ENCODE measurements at places on chromosomes 5 and 9. TPM values are rescaled to one million over a fixed set of nuclear protein-coding genes. Genes with fewer than 3 reads are reported as not detected.

PTGES gene
- 3.5 TPM for total RNA-seq

DNA sequence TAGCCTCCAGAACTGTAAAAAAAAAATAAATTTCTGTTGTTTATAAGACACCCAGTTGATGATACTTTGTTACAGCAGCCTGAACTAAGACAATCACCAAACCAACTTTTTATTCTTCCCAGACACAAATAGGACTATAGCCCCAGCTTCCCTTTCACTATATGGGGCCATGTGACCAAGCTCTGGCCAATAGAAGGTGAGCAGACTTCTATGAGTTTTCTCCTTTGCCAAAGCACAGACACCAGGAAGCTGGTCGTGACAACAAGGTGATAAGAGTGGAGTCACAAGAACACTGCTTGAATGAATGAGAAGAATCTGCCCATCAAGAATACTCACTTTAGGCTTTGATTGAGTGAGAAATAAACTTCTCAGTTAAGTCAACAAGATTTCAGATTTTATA lies 217.7 kb downstream of the DEPDC1B start:
- no peak overlapping the region for H3K4me3 ChIP-seq
- H3K4me1 ChIP-seq: peaks cover 5% of the 10 kb centered on the region
- no peaks in the 10 kb centered on the region for H3K27me3 ChIP-seq
- H3K36me3 ChIP-seq: no peaks in the 10 kb centered on the region

GRCh38 chr9:132001567-132001966 lies 78.1 kb downstream of the MED27 start:
- no peaks in the 10 kb centered on the region for H3K27me3 ChIP-seq
- no peak overlapping the region for H3K4me3 ChIP-seq
- no peaks in the 10 kb centered on the region for H3K4me1 ChIP-seq
- DNase-seq: no peak
- H3K36me3 ChIP-seq: no peaks in the 10 kb centered on the region

SIT1 gene
- 0.65 TPM for total RNA-seq

LRRC14B gene
- total RNA-seq: not detected

DNA sequence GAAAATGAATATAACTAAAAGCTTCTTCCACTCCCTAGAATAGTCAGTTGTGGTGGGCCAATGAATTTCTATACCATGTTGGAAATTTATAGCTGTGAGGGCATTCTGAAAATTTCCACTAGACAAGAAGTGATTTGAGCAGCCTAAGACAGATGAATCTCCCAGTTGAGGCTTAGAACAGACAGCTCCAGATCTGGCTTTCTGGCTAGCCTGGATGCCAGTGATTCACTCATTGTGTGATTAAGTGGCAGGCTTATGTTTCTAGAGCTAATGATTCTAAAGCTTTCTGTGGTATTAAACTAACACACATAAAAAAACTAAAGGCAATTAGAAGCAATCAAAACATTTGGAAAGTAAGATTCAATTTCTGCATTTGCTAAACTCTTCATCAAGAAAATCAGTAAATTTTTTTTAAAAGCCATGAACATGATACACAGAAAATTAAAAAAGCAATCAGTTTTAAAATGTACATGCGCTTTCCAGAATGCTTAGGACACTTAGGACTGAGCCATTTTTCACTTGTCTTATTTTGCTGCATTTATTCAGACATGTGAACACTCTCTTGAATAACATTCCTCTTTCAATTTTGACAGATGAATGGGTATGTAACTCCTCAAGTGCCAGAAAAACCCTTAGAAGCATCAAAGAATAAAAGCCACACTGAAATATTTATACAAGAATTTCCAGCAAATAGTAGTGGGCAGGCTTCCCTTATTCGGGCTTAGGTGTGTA lies 100.5 kb upstream of the GNAQ start:
- no peak overlapping the region for H3K27ac ChIP-seq
- no peaks in the 10 kb centered on the region for H3K36me3 ChIP-seq
- no peaks in the 10 kb centered on the region for H3K27me3 ChIP-seq
- H3K4me3 ChIP-seq: no peak overlapping the region

DNA sequence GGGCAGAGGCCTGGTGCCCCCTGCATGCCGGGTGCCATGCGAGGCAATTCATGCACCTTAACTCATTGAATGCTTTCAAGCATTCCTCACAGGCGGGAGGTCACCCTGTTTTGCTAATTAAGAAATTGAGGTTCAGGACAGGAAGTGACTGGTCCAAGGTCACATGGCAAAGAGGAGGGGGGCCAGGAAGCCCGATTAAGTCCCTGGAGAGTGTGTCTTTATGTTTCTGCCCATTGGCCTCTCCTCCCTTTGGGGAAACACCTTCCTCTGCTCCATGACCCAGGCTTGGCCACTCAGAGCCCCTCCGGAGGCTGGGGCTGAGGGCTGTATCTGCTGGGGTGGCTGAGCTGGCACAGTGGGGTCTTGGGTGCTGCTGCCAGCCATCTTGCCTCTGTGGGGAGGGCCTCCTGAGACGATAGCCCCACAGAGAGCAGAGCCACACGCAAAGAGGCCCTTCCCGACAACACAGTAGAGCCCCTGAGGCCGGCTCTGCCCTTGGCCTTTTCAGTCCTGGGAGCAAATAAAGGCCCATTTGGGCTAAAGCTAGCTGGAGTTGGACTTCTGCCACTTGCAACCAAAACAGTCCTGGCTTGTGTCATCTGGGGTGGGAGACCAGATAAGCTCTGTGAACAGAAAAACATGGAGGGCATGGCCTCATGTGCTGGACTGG lies 90.8 kb upstream of the NEURL1B start:
- no peak for DNase-seq

- DNase-seq: no peak
- H3K27me3 ChIP-seq: no peaks in the 10 kb centered on the region
- H3K4me3 ChIP-seq: no peak overlapping the region
Observed at GRCh38 chr5:169192536-169192935, 108.4 kb downstream of the SLIT3 start.

- H3K36me3 ChIP-seq: no peaks in the 10 kb centered on the region
- no peak overlapping the region for H3K27ac ChIP-seq
- no peaks in the 10 kb centered on the region for H3K27me3 ChIP-seq
Observed at GRCh38 chr5:157186309-157187045, 5.8 kb downstream of the ITK start.

C5orf46 gene
- 49.5 TPM for total RNA-seq

ZNF300 gene
- total RNA-seq: 6.6 TPM

HAVCR2 gene
- total RNA-seq: 21.6 TPM

GRCh38 chr9:95512709-95513095 lies 4.1 kb downstream of the PTCH1 start:
- no peak overlapping the region for H3K27ac ChIP-seq
- no peak overlapping the region for H3K4me3 ChIP-seq
- H3K27me3 ChIP-seq: no peaks in the 10 kb centered on the region
- no peaks in the 10 kb centered on the region for H3K4me1 ChIP-seq

LRRC26 gene
- not detected for total RNA-seq

GRCh38 chr5:66406761-66407336 lies 189.3 kb upstream of the MAST4 start:
- no peak overlapping the region for H3K27ac ChIP-seq
- H3K4me3 ChIP-seq: no peak overlapping the region
- no peak for DNase-seq
- no peaks in the 10 kb centered on the region for H3K4me1 ChIP-seq

DNA sequence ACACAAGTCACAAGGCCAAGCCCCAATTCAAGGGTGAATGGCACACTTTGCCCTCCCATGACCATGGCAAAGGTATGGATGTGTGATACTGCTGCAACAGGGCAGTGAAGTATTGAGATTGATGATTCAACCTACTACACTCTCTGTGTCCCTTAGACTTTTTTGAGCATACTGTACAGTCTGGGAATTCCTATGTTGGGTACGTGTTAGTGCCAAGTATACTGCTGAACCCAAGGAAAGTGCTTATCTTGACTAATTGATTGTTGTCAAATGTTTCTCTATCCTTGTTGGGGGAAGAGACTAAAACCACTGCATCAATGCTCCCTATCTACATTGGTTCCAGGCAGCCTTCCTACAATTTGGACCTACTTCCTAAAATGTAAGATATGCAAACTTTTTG lies 93.7 kb downstream of the NDFIP1 start:
- no peak overlapping the region for H3K4me3 ChIP-seq
- DNase-seq: no peak
- no peaks in the 10 kb centered on the region for H3K36me3 ChIP-seq
- no peaks in the 10 kb centered on the region for H3K4me1 ChIP-seq

DNA sequence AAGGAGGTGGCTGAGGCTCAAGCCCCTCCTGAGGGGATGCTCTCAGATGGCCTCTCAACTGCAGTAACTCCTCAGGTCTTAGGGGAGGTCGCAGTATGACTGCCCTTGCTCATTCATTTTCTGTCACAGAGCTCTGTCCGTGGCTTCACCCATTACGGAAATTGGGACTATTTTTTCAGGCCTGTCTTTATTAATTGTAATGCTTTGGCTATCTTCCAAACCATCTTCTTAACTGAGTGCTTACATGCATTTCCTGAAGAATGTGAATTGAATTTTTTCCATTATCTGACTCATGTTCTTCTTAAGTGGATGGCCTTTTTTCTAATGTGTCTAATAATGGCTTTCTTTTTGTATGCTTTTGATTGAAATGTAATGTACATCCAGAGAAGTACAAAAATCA lies 36.4 kb upstream of the SV2C start:
- H3K4me3 ChIP-seq: no peak overlapping the region
- H3K36me3 ChIP-seq: no peaks in the 10 kb centered on the region
- no peak for DNase-seq
- no peaks in the 10 kb centered on the region for H3K4me1 ChIP-seq
- H3K27ac ChIP-seq: no peak overlapping the region

DND1 gene
- total RNA-seq: 0.84 TPM

- H3K4me3 ChIP-seq: no peak overlapping the region
- H3K27ac ChIP-seq: no peak overlapping the region
- no peak for DNase-seq
- no peaks in the 10 kb centered on the region for H3K27me3 ChIP-seq
Observed at GRCh38 chr5:112077180-112077579, 320.2 kb upstream of the NREP start.

GRCh38 chr9:133252301-133253020 lies 22.5 kb downstream of the ABO start:
- H3K4me3 ChIP-seq: no peak overlapping the region
- H3K27ac ChIP-seq: no peak overlapping the region
- DNase-seq: no peak
- H3K27me3 ChIP-seq: no peaks in the 10 kb centered on the region

- H3K27me3 ChIP-seq: no peaks in the 10 kb centered on the region
- peak; percentile 74 for DNase-seq
- H3K4me1 ChIP-seq: no peaks in the 10 kb centered on the region
- no peak overlapping the region for H3K27ac ChIP-seq
Observed at GRCh38 chr5:128782446-128782845, 182.8 kb upstream of the SLC27A6 start.

DNA sequence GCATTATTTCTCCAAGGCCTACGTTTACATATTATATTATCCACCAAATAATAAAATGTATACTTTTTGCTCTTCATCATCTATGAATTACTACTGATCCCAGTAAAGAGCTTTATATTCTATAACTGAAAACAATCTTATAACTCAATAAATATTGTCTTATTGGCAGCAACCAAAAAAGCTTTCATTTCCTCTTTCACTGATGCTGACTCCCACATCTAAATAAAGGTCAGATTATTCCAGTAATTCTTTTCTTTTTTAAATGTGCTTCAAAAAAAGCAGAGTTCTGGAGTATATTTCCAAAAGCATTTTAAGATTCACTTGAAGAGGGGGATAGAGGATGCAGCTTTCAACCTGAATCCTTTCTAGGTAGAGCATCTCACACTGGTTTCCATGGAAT lies 75.3 kb upstream of the NR4A3 start:
- no peaks in the 10 kb centered on the region for H3K27me3 ChIP-seq
- H3K4me1 ChIP-seq: no peaks in the 10 kb centered on the region
- no peak overlapping the region for H3K27ac ChIP-seq
- H3K36me3 ChIP-seq: no peaks in the 10 kb centered on the region
- no peak overlapping the region for H3K4me3 ChIP-seq

- no peaks in the 10 kb centered on the region for H3K27me3 ChIP-seq
- H3K4me1 ChIP-seq: peaks cover 4% of the 10 kb centered on the region
- H3K36me3 ChIP-seq: no peaks in the 10 kb centered on the region
- no peak for DNase-seq
- H3K27ac ChIP-seq: no peak overlapping the region
Observed at GRCh38 chr5:59661954-59662615, 231.4 kb downstream of the PDE4D start.

PLPPR1 gene
- total RNA-seq: not detected

GRCh38 chr5:151958111-151958510 lies 33.5 kb upstream of the GLRA1 start:
- no peaks in the 10 kb centered on the region for H3K36me3 ChIP-seq
- no peak overlapping the region for H3K4me3 ChIP-seq
- H3K4me1 ChIP-seq: no peaks in the 10 kb centered on the region
- H3K27me3 ChIP-seq: no peaks in the 10 kb centered on the region

DNA sequence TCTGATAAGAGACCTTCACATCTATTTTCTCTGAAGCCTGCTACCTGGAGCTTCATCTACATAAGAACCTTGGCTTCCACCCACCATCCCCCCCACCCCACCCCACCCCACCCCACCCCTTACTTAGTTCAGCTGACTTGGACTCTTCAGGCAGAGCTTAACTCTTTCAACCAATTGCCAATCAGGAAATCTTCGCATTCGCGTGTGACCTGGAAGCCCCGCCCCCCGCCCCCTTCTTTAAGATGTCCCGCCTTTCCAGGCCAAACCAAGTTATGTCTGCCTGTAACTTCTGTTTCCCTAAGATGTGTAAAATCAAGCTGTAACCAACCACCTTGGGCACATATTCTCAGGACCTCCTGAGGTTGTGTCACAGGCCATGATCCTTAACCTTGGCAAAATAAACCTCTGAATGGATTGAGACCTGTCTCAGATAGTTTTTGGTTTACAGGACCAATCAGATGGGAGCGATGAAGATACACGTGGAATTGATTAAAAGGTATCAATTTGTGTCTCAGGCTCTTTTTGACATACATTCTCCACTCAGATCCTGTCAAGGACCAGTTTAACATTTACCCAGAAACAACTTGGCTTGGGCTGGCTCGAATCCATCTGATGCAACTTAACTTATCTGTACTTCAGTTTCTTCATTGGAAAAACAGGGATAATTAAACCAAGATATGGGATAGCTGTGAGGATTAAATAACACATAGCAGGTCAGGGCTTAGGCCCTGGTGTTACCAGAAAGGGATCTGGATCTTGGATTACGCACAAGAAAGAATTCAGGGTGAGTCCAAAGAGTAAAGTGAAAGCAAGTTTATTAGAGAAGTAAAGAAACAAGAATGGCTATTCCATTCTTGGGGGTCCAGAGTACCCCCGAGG lies 43.6 kb downstream of the GALNT12 start:
- H3K4me3 ChIP-seq: no peak overlapping the region
- no peaks in the 10 kb centered on the region for H3K36me3 ChIP-seq
- no peak overlapping the region for H3K27ac ChIP-seq
- H3K4me1 ChIP-seq: no peaks in the 10 kb centered on the region
- DNase-seq: no peak
- no peaks in the 10 kb centered on the region for H3K27me3 ChIP-seq

GRCh38 chr9:126838895-126839294 lies 21.5 kb upstream of the ZBTB34 start:
- H3K27ac ChIP-seq: no peak overlapping the region
- H3K27me3 ChIP-seq: no peaks in the 10 kb centered on the region
- no peak for DNase-seq
- peaks cover 2% of the 10 kb centered on the region for H3K4me1 ChIP-seq
- peaks cover 6% of the 10 kb centered on the region for H3K36me3 ChIP-seq

PHYHD1 gene
- 33.0 TPM for total RNA-seq

ANKRD18A gene
- total RNA-seq: 0.06 TPM

Data from aorta (tissue), 5 donors.